ENCODE measurements at places on chromosomes 5 and 9.

GRCh38 chr5:2993301-2993700, 241.8 kb upstream of the IRX2 start:
- no peak for DNase-seq

DNA sequence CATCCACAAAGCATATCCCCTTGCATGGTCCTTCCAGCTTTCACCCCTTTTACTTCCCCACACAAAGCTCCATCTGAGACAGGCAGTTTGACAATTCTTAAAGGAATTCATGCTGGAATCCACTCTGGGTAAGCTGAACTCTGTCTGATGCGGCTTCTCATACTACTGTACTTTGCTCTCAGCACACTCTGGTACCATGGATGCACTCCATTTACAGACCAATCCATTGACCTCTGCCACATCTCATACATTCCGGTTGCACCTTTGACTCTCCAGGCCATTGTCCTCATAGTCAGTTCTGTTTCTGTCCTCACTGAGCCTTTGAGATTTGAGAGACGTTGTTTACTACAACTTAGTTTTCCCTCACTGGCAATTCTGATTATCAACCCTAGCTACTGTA, 12.2 kb downstream of the SPATA9 start:
- DNase-seq = no peak

GRCh38 chr5:119411361-119412278, 40.7 kb upstream of the HSD17B4 start:
- DNase-seq = peak; percentile 68

GRCh38 chr9:5230554-5230953, 665 bp upstream of the INSL4 start:
- DNase-seq = no peak

- DNase-seq = no peak
Observed at GRCh38 chr5:179207470-179207869, 137.8 kb downstream of the ADAMTS2 start.

GRCh38 chr9:124239249-124240073, 18.3 kb upstream of the NEK6 start:
- DNase-seq = no peak

DNA sequence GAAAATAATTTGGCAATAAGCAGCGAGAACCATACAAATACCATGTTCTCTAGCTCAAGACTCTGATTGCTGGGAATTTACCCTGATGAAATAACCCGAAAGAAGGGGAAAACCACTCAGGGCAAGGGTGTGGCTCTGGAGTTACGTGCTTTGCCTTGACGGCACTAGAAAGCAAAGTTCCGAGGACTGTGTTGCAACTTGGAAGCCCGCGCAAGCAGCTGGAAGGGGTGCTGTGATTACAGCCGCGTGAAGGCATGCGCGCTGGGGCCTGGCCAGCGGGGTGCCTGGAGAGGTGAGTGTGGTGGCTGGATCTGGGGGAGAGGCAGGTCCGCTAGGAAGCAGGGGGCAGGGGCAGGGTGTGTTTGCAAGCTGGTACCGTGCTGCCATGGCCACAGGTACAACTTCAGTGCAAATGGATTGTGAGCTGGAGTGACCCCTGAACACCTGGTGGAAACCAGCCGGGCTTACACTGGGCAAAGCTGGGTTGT, 52.6 kb upstream of the CNOT6 start:
- DNase-seq = no peak

DNA sequence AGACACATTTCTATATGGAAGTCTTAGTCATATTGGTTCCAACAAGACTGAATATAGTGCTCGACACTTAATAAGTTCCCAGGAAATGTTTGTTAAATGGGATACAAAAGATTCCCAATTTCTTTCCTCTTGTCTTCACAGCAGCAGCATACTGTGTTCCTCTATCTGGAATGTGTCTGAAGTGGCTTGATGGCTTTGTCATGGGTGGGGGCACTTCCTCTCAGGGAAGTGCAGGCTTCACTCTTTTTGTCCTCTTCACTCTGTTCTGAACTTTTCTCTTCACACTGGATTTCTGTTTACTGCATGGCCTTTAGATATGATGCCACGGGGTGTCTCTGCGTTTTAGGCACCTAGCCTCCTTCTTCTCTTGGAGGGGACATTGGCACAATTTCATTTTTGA, 127.7 kb upstream of the C9orf72 start:
- DNase-seq = no peak

DNA sequence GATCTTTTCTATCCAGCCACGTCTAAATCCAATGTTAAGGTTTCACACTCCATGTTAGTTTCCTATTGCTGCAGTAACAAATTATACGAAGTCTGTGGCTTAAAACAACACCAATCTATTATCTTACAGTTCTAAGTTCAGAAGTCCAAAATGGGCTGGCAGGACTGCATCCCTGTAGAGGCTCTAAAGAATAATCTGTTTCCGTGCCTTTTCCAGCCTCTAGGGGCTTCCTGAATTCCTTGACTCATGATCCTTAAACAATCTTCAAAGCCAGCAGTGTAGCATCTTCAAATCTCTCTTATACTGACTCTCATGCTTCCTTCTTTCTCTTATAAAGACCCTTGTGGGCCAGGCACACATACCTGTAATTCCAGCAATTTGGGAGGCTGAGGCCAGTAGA, 6.8 kb downstream of the PLGRKT start:
- no peak for DNase-seq

DNA sequence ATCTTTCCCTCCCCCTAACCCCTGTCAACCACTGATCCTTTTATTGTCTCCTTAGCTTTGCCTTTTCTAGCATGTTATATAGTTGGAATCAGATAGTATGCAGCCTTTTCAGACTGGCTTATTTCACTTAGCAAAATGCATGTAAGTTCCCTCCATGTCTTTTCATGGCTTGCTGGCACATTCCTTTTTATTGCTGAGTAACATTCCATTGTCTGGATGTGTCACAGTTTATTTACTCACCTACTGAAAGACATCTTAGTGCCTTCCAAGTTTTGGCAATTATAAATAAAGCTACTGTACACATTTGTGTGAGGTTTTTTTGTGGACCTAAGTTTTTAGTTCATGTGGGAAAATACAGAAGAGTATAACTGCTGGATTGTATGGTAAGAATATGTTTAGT, 230.1 kb downstream of the PBX3 start:
- no peak for DNase-seq

DNA sequence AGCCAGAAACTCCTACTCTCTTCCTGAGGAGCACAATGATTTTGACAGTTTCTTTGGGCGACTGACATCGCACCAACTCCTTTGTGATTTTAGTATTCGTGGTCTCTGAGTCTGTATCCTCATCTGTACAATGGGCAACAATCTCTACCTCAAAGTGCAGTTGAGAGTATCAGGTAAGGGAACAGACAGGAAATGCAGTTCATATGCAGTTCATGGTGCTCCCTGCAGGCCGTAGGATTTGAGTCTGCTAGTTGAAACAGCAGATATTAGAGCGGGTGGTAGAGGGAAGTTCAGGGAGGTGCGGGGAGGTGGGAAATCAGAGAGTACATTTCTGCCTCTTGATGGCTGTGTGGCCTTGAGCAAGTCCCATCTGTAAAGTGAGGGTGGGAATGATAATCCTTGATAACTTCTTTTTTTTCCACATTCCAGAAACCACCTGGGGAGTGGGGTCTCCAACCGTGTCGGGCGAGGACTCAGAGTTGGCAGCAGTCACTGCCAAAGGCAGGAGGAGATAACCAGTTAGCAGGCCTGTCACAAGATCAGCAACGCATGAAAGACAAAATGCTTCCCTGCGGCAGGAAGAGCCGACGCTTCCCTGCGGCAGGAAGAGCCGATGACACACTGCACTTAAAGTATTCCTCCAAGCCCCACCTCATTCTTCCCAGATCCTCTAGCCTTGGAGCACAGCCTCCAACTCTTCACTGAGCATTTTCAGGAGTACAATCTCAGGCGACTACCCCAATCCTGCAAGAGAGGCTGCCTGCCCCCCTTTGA, 6.0 kb upstream of the NEK6 start:
- DNase-seq = no peak

- DNase-seq = no peak
Observed at GRCh38 chr9:121673576-121673975, 22.1 kb downstream of the DAB2IP start.

- DNase-seq = no peak
Observed at GRCh38 chr5:162025312-162025711, 42.3 kb upstream of the GABRG2 start.

GRCh38 chr9:16535555-16535954, 334.9 kb downstream of the BNC2 start:
- DNase-seq = no peak

DNA sequence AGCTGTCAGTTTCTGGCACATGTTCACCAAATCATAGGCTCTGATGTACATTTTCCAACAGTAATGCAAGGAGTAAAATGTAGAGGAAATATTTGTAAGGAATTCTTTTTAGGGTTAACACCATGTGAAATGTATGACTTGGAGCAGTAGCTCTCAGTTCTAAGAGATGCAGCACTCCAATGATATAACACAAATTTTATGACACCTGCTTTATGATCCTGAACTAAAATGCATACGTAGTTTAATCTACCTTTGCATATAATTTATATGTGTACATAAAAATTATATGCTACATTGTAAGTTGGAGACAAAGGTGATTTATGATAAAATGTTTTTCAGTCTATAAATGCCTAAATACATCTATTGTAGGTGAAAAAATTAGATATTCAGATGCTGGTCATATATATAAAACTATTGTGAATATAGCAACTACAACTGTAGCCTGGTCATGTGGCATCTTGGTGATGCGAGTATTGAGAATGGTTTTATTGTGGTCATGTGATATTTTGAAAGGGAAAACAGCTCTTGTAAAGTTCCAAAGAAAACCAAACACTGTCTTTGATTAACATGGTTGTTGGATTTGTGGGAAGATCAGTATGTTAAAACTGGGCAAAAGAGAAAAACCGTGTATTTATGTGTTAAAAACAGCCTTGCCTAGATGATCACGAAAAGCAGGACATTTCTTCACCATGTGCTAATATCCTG, 171.0 kb downstream of the TRIO start:
- DNase-seq = no peak

DNA sequence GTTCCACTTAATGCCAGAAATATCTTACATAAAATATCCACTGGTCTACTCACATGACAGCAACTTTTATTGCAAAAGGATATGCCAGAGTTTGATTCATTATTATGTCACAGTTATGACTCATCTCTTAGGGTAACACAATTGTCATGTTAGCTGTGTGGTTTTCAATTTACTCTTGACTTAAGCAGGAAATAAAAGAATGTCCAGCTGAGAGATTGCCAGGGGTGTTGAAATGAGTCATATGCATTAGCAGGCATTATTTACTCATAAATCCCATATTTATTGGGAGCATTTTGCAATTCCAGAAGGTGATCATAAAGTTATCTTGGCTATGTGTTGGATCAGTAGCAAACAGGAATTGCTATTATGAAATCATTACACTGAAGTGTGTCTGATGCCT, 1164.6 kb upstream of the CDH18 start:
- no peak for DNase-seq

- DNase-seq = no peak
Observed at GRCh38 chr5:178465228-178465860, 124.8 kb downstream of the COL23A1 start.

- no peak for DNase-seq
Observed at GRCh38 chr5:59241119-59241518, 652.4 kb downstream of the PDE4D start.

DNA sequence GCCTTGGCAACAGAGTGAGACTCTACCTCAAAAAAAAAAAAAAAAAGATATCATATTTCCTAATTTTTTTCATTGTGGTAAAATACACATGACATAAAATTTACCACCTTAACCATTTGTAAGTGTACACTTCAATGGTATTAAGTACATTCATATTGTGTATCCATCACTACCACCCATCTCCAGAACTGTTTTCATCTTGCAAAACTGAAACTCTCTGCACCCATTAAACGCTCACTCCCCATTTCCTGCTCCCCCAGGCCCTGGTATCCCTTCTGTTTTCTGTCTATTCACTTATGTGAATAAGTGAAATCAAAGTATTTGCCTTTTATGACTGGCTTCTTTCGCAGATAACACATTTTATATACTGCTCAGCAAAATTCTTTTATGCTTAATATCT, 12.8 kb downstream of the LRRC8A start:
- no peak for DNase-seq

All from head of caudate nucleus (tissue), 42 donors.